ENCODE measurements at places on chromosomes 2 and 18.

DNA sequence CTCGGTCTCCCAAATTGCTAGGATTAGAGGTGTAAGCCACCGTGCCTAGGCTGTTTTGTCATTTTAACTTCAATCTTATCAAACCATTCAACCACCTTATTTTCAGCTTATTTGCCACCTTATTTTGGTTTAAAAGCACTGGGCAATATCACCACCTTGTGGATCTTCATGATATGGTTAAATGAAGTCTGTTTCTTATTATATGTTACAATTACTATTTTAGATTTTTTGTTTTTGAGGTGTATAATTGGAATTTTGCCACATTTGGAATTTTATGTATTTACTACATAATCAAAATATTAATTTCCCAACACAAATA, 43.8 kb upstream of the SCN9A start:
- no peak for DNase-seq

GRCh38 chr2:145029081-145029480, 509.2 kb upstream of the ZEB2 start:
- no peak for DNase-seq

- DNase-seq = no peak
Observed at GRCh38 chr2:225693259-225693658, 293.7 kb downstream of the NYAP2 start.

GRCh38 chr2:29700560-29700959, 220.8 kb downstream of the ALK start:
- DNase-seq = no peak

DNA sequence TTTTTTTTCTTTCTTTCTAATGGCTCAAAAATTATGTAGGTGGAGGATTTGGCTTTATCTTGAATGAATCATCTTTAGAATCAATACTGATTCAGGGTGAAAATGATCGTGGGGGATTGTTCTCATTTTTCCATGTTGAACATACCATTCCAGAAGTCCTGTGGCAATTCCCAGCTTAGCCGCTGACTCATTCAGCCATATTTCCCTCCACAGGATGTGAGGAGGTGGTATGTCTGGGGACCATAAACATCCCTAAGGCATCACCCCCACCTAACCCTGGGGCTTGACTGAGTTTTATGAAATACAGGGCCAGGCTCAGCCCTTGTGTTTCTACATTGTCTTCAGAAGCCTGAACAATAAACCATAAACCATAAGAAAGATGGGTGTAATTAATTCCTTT, 92.7 kb upstream of the FN1 start:
- no peak for DNase-seq

- DNase-seq = no peak
Observed at GRCh38 chr2:84963692-84964405, 7.1 kb upstream of the KCMF1 start.

DNA sequence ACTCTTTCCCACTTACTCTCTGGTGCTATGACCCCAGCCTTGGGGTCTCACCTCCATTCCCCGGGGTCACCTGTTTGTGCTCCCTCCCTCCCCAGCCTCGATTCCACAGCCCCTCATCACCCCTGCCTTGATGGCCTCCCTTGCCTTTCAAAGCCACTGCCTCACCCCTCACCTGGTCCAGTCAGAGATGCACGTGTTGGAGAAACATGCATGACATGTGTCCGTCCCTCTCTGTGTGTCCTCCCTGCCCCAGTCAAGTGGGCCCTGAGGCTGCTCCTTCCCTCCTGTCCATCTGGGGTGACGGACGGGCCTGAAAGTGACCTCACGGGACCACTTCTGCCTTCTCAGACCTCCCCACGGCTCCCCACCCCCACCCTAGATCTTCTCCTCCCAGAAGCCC, 82.3 kb upstream of the TWIST2 start:
- DNase-seq = no peak

GRCh38 chr2:12718711-12719399, 2.1 kb downstream of the TRIB2 start:
- no peak for DNase-seq

DNA sequence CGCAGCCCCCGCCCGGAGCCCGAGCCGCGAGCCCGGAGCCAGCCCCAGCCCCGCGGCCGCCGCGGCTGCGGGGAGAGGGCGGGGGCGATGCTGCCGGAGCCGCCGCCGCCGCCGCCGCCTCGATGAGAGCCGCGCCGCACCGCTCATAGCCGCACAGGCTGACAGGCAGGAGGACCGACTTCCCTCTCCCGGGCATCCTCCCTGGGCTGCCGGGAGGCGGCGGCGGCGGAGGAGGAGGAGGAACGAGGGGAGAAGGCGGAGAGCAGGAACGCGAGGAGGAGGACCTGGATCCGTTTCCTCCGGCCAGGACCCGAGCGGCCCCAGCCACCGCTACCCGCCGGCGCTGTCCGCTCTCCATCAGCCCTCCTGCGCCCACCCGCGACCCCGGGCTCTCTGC, 370 bp downstream of the KLHL29 start:
- peak; percentile 76 for DNase-seq

GRCh38 chr18:28973324-28973723, 796.4 kb upstream of the CDH2 start:
- no peak for DNase-seq

DNA sequence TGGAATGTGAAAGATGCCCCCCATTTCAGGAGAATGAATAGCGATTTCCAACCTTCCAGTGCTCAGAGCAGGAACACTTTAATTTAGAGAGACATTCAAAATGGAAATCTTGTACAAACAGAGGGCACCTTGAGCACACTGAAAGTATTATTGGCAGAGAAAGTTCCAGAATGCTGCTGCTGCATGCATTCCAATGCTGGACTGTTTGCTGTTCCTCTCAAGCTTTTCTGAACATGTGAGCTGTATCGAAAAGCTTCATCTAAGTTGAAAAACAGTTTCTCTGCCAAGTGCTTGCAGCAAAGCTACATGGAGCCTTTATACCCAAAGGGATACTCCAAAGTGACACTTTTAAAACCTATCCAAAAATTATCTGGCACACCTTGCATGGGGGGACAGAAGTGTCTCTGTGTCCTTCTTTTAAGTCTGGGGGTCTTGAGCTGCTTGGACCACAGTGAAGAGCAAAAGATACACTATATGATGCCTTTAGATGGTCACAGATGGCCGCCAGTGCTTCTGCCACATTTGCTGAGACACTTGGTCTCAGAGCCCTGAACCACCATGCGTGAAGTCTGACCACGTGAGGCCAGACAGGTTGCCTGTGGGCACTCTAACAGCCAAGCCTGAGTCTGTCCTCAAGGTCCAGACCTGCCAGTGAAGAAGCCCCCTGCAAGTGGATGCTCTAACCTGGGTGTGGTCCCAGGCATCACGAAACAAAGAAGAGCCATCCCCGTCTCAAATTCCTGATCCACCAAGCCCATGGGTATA, 18.8 kb downstream of the UXS1 start:
- DNase-seq = no peak

DNA sequence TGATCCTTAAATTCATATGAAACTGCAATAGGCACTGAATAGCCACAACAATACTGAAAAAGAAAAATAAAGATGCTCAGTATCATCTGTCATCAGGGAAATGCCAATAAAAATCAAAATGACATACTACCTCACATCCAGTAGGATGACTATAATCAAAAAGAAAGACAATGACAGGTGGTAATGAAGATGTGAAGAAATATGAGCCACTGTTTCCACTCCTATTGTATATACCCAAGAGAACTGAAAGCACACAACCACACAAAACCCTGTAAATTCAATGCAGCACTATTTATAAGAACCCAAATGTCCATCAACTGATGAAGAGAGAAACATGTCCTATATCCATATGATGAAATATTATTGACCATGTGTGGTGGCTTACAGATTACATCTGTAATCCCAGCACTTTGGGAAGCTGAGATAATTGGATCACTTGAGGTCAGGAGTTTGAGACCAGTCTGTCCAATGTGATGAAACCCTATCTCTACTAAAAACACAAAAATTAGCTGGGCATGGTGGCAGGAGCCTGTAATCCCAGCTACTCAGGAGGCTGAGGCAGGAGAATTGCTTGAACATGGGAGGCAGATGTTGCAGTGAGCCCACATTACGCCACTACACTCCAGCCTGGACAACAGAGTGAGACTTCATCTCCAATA, 39.9 kb downstream of the MAP3K2 start:
- DNase-seq = no peak

DNA sequence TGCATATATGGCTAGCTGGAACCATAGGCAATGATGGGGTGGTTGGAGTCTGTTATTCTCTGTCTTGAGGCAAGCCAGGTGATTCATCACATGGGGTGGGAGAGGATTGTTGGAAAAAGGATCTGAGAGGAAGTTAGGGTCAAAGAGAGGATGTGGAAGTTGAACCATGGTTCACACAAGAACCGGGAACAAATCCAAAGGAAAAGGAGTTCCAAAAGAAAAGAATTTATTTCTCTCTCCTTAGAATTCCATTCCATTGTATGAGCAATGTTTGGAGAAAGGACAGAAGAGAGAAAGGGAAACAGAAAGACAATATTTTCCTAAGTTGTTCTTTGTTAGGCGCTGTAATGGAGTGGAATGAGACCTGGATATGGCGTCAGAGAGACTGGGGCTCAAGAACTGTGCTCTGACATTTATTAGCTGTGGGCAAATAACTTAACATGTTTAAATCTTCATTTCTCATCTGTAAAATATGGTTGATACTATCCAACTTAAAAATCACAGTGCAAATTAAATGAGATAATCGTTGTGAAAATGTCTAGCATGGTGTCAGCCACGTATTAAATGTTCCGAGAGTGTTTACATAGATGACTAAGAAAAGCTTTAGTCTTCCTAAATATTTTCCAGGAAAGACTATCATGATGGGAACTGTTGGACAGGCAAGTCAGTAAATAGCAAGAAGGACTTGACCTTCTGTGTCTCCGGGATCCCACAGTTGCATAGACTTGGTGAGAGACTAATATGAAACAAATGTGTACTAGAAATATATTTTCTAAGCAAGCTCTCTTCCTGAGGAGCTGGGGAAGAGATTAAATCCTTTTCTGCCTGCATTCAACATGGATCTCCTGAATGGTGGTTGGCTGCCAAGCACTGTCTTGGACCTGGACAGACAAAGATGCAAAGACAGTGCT, 71.4 kb downstream of the TRIB2 start:
- DNase-seq = no peak

DNA sequence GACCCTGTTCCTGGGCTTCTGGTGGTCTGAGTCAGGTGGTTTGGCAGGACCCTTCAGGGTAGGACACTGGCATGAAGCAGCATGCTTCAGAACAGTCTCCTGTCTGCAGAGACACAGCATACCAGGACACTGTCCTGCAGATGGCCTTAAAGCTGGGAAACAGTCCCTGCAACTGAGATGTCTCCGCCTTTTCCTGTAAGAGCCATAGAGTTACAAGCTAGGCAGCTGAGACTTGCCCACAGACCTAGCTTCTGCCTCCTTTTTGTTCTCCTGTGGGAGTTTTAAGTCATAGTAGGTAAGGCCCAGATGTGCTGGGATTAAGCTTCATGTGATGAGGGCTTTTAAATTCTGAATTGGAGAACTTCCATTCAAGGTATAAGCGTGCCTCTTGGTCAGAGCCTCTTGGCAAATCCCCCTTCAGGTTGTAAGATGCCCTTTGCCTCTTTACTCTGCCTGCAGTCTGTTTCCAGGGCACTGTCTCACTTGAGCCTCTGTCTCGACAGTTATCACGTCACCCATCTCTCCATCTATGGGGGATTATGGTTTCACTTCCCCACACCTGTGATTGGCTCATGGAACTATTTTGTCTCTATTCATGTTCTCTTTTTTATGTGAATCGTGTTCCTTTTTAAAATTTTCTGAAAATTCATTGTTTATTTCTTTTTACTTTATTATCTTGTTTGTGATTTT, 51.8 kb downstream of the COA5 start:
- no peak for DNase-seq

GRCh38 chr18:11983592-11983991, 2.3 kb downstream of the IMPA2 start:
- DNase-seq = no peak

DNA sequence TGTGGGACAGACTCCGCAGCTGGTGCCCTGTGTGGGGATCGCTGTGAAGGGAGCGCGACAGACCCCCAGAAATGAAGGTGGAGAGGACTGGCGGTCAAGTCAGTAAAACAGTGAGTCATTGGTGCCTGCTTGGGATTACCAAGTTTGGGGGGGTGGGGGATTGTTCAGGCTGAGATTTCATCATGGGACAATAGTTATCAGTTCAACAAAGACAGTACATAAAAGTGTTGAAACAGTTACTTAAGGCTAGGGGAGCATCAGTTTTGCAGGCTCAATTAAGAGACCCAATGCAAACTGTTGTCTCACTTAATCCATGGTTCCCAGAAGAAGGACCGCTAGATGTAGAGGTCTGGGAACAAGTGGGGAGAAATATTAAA, 42.4 kb upstream of the PDK1 start:
- no peak for DNase-seq

DNA sequence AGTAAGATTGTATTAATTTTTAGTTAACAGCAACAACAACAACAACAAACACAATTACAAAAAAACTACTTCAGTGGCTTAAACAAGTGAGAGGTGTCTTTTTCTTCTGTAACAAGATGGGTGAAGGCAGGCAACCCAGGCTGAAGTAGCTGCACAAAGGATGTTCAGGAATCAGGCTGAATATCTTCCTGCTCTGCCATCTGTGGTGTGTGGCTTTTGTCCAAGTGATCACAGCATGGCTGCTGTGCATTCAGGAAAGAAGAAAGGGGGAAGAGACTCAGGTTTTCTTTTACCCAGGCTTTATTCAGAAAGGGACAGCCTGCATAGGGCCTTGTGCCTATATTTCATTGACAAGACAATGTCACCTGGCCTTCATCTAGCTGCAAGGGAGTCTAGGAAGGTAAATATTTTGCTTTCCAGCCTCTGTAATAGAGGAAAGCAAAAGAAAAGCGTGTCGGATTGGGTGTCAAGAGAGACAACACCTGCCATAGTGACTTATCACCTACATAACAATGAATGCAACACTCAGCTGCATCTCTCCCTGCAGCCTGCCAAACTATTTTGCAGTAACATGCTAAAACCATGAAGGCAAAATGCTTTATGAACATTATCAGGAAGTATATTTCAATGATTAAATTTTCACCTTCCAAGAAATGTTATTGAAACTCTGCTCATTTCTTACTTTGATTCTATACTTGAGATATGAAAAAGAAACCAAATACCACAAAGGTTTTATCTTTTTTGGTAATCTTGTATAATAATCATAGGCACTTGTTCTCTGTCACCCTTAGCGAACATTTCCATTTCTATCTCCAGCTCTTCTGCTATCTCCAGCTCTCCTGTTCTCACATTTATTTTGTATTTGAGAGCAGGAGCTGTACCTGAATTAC, 14.6 kb downstream of the G6PC2 start:
- no peak for DNase-seq

GRCh38 chr2:163465440-163465839, 270.4 kb downstream of the FIGN start:
- DNase-seq = no peak

DNA sequence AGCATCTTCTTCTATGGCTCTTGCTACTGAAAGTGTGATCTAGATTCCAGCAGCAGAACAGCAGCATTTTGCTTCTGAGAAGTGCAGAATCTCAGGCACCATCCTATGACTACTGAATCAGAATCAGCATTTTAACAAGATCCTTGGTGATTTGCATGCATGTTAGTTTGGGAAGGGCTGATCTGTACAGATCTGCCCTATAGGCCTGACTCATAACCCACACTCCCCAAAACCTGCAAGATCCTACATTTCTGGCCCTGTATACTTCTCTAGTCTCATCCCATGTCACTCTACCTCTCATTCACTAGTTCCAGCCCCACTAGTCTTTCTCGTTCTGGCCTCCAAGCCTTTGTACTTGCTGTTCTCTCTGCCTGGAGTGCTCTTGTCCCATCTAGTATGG, 15.7 kb upstream of the DARS1 start:
- DNase-seq = no peak
